ENCODE measurements at places on chromosomes 7 and 10.

- no peak for DNase-seq
These were observed 425.8 kb upstream of the STEAP1 start for GRCh38 chr7:89728481-89728880.

- DNase-seq = no peak
These were observed 46.2 kb downstream of the TMEM60 start for GRCh38 chr7:77752016-77752415.

DNA sequence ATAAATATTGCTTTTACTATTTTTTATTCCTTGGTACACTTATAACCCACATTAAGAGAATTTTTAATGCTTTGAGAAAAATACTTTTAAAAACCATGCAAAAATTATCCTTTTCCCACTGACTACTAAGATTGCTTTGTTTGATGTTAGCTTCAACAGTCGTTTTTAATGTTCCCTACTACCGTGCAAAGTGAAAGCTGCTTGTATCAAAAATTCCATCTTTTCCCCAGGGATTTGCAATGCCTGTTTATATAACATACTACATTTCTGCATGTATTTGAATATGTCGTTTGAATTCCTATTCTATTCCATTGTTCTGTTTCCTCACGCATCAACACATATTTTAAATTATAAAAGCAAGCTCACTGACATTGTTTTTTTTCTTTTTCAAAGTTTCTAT, 54.4 kb downstream of the TFPI2 start:
- no peak for DNase-seq

DNA sequence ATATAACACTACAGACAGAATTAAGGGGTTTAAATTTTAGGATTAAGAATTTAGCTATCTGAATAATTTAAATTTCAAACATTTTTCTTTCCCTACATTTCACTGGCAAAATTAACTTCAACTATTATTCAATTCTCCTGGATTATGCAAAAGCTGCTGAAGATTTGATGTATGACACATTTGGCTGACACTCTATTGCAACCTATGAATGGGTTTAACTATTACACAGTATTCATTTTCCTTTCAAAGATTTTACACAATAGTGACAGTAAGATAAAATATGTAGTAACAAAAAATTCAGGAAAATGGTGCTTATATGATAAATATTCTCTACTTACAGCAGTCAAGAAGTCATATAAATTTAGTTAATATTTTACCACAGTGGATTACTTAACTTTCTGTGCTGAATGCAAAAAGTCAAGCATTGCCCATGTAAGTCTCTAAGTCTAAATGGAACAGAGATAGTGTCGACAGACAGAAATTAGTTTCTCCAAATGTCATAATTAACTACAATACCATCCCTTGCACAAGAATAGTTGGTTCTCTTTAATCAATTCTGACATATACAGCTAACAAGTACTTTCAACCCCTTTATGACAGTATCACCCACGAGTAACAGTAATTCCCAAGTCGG, 194.1 kb upstream of the FRMD4A start:
- no peak for DNase-seq

GRCh38 chr7:132417103-132417906, 159.0 kb downstream of the PLXNA4 start:
- no peak for DNase-seq

GRCh38 chr7:114530057-114530611, 115.5 kb downstream of the FOXP2 start:
- peak; percentile 70 for DNase-seq

GRCh38 chr7:143018931-143019330, 8.0 kb downstream of the OR9A2 start:
- no peak for DNase-seq

- DNase-seq = peak; percentile 47
These were observed 63.7 kb downstream of the ARHGAP12 start for GRCh38 chr10:31864834-31865518.

GRCh38 chr10:72841487-72841886, 52.1 kb upstream of the OIT3 start:
- no peak for DNase-seq

DNA sequence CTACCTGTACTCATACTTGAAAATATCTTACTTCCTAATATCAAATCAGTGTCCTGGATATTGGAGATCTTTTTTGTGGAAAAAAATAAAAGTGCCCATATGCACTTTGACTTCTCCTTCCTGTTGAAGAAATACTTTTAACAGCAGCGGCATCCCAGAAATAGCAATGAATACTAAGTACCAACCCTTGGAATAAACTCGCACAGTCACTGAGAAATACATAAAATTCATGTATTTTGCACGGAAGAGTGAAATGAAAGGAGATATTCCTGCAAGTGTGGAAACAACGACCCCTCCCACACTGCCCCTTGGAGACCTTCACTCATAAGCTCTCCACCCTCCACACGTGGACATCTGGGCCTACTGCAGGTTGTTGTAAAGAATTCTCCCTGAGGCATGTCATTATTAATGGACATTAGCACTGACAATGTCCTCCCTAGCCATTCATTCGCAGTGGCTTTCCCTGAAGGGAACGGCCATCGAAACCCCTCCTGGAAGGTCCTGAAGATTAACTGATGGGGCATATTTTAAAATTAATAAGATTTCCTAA, 407.6 kb upstream of the PFKP start:
- no peak for DNase-seq

DNA sequence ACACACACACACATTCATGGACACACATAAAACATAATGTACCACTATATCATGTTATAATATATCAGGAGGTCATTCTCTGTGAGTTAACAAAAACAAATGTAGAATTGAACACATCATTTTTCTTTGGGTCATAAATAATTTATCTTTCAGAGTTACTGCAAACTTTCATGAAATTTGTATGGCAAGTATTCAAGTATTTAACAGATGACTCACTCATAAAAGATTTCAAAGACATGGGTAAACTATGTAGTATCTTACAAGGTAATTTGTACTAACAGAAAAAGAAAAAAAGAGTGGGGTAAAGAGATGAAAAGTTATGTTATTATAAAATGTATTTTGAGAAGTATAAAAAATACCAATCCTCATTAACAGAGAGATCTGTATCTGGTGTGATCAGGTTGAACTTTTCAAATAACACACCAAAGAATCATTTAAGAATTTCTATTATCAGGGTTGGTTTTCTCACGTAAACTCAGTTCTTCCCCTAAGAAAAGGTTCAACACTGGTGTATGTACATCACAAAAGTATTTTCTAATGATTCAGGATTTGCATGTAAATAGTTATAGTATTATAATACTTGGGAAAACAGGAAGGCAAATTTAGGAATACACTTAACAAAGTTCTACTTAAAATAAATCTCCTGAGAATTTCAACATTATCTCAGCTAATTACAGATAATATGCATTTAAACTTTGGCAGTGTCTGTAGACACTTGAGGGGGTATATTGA, 933.1 kb upstream of the LRRN3 start:
- no peak for DNase-seq

DNA sequence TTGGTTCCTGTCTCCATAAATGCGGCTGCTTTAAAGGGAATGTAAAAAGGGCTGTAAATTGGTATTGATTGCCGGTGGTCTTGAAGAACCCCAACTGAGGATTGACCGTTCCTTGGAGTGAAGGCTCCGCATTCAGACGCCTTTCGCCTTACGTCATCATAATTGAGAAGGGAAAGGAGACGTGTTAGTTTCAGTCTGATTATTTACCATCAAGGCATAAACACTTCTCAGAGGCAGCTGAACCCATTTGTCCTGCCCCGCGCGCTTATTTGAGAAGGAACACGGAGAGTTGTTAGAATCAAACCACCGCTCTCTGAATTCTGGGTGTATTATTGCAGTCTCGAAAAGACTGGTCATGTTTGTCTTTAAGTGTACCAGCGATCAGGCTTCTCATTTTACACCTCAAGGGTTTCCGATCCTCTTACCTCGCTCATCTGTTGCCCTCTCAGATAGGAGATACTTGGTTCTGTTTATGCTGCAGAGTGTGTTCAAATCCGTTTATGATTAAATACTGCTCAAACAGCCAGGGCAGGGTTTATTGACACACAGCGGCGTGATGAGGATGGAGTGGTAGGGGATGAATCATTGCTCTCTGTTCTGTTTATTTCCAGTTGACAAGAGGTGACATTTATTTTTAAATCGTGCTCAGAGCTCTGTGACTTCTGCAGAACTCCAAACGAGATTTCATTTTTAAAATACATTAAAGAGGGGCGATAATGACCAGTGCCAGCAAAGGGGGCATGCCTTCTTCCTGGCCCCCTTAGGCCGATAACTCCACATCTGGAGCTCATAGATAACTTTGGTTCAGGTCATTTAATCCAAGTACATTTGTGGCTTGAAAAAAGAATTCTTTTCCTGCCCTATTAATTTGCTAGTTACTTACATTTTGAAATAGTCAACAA, 30.4 kb downstream of the FOXK1 start:
- DNase-seq = no peak

GRCh38 chr7:29592866-29593265, 29.2 kb downstream of the PRR15 start:
- no peak for DNase-seq

- DNase-seq = no peak
These were observed 41.6 kb downstream of the CALML5 start for GRCh38 chr10:5457741-5458140.

DNA sequence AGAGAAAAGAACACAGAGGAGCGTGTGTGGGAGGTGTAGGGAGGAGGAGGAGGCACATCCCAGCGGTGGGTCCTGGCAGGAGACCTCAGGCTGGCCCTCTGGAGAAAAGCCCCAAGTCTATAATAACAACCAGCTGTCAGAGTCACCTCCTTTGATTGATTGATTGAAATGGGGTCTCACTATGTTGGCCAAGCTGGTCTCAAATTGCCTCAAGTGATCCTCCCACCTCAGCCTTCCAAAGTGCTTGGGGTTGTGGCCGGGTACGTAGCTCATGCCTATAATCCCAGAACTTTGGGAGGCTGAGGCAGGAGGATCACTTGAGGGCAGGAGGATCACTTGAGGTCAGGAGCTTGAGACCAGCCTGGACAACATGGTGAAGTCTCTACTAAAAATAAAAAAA, 103.0 kb upstream of the ANLN start:
- no peak for DNase-seq

GRCh38 chr10:84088626-84089025, 50.7 kb upstream of the GHITM start:
- DNase-seq = no peak

DNA sequence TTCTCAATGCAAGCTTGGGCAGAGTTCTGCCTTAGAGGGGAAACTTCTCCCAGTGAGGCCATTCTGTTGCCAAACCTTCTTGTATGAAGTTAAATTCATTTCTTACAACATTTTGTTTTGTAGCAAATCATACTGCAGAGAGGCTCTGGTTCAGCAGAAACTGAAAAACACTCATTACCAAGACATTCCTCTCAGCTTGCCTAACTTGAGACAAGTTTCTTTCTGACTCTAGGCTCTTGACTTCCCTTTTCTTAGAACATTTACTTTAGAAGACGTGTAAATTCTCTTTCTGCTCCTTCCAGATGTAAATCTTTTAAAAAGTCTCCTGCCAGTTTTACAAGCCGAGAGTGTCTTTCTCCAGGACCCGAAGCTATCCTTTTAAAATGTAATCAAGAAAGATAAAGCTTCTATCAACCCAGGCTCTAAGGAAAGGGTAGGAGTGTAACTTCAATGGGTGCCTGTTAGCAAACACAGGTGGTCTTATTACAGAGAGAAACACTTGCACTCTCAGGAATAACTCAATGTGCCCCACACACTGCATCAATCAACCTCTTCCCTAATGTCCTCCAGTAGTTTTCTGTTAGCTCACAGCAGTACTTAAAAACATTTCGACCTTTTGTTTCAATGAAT, 80.5 kb upstream of the TAS2R16 start:
- DNase-seq = no peak

DNA sequence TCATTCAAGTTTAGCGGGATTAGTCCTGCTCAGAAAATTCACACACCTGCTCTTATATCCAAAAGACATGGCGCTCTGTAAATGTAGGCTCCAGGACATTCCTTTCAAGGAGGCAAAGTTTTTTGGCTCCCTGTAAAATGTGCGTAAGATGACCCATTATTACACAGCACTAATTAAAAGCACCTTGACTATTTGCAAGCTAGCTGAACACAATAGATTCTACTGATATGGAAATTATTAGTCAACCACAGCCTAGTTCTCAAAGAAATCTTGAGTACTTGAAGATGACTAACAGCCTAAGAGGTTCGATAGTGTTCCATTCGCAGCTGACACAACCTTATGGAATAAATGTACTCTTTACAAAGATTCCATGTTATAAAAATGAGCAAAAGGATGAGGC, 175.2 kb downstream of the BMPER start:
- DNase-seq = peak; percentile 26

GRCh38 chr7:79652619-79653018, 199.2 kb upstream of the MAGI2 start:
- no peak for DNase-seq

DNA sequence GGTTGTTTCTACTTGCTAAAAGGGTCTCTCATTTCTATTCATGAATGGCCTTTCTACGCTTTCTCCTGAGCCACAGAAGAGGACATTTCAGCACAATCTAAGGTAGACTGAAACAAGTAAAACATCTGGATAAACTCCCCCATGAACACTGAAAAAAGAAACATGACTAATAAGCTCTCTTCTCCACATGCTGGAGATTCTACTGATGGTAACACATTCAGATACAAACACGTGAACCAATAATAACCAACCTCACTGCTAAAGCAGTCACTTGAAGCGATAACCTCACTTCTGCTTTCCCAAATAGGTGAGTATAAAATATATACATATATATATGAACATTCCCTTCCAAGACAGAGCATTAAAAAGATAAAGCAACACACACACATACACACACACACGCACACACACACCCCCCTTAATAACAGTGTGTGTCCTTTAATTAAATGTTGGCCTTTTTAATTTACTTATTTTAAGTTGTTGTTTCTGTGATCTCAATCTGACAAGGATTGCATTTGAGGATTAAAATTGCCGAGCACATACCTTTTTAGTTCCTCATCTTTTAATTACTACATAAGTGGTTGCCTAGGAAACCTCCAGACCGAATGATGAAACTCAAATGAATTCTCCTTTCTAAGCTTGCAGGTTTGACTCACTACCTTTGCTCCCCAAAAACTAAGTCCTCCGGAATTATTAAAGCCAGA, 292.4 kb upstream of the KLF14 start:
- DNase-seq = peak; percentile 76

DNA sequence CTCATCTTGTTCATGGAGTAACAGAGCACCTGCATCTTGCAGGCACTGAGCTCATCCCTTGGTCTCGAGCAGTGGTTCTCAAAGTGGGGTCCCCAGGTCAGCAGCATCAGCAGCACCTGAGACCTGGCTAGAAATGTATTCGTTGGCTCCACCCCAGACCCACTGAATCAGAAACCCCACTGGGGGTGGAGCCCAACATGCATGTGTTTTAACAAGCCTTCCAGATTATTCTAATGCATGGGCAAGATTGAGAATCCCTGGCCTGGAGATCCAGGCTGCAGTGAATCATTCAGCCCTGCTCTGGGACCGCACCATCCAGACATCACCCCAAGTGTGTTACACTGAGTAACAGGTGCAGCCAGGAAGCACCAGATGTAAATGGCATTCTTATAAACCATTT, 85.1 kb upstream of the PPIF start:
- no peak for DNase-seq

- DNase-seq = no peak
These were observed 5.8 kb upstream of the LRRC4 start for GRCh38 chr7:128037081-128037480.

Measured in HCEC 1CT (cell line).